ENCODE measurements at places on chromosomes 1 and 21.

- no peak for DNase-seq
Measured at GRCh38 chr1:79588719-79589118, 582.2 kb upstream of the ADGRL4 start.

DNA sequence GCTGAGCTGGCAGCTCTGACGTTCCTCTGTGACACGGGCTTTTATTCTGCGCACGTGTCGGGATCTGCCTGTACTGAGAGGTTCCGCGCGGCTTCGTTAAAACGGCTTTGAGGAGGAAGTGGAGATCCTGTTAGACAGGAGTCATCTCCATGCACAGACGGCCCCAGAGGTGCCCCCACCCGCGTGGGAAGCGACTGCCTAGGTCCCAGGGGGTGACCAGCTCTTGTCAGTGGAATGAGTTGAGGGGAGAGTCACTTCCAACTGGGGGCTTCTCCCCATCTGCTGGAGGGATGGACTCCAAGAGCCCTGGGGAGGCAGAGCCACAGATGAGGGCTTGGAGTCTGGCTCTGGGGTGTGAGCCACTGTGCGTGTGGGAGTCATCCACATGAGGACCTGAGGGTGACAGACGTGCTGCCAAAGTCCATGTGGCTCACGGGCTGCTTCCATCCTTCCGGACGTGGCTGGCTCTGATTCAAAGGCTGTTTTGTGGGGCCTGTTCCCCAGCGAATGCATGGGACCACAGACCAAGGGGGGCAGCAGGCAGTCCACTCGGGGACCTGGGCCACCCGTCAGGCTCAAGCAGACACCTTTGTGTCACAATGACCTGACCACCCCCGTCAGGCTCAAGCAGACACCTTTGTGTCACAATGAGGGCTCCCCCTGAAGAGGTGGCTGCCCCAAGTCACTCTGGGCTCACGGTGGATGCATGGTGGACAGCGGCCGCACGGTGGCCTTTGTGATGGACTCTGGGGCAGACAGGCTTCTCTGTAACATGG, 26.8 kb downstream of the PTTG1IP start:
- DNase-seq = no peak

GRCh38 chr1:47678464-47678980, 240.7 kb downstream of the FOXD2 start:
- DNase-seq = no peak

GRCh38 chr1:191575180-191575579, 583.1 kb upstream of the RGS18 start:
- no peak for DNase-seq

- DNase-seq = peak; percentile 59
Measured at GRCh38 chr1:246142320-246142893, 364.7 kb downstream of the SMYD3 start.

DNA sequence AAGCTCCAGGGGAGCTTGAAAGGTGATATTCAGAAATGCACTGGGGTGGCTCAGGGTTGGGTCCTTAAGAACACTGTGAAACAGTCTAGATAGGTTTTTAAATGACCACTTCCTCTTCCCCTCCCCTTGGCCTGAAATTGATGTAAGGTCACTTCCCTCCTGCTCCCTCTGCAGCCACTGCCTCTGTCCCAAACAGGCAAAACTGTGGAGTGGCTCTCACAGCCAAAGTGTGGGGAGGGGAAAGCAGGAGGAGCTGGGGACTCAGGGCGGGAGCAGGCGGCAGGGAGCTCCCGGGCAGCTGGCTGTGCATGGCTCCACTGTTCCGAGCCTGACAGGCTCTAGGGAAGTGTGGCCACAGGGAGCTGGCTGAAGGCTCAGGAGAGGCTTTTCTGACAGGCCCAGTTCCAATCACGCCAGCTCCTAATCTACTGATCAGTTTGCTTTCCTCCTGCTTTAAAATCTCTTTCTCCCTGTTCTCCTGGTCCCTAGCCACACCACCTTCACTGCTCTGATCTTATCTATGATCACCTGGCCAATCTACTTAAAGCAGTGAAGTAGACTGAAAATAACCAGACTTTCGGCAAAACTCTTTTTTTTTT, 5.1 kb upstream of the CSRP1 start:
- DNase-seq = no peak

GRCh38 chr21:42560517-42561179, 47.0 kb downstream of the SLC37A1 start:
- no peak for DNase-seq

GRCh38 chr21:45256912-45257672, 30.6 kb downstream of the POFUT2 start:
- DNase-seq = no peak

DNA sequence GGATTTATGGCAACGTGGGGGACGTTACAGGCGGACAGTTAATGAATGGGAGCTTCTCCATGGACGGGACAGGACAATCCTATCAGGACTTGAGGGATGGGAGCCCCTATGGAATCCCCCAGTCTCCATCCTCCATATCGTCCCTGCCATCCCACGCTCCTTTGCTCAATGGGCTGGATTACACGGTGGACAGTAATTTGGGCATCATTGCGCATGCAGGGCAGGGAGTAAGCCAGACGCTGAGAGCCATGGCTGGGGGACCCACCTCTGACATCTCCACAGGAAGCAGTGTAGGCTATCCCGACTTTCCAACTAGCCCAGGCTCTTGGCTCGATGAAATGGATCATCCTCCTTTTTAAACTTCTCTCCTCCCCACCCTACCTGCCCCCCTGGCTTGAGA, 44.2 kb downstream of the LHX4 start:
- DNase-seq = no peak

- no peak for DNase-seq
Measured at GRCh38 chr1:110857964-110858948, 14.7 kb upstream of the CD53 start.

DNA sequence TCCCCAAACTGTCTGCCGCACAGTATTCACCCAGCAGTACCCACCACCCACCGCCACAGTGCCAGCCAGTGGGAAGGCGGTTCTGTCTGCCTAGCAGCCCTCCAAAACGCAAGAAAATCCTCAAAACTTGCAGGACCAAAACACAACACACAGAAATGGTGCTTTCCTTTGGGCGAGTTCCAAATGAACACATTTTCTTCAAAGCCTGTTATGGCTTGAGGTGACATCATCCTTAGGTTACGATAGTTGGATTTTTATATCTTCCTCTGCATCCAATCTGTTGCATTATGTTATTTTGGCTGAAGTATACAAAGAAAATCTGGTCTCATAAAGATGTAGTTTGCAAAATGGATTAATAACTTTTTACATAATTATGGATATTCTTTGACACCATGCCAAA, 8.4 kb upstream of the SPRR3 start:
- DNase-seq = no peak

- no peak for DNase-seq
Measured at GRCh38 chr1:18429654-18430053, 51.1 kb upstream of the KLHDC7A start.

GRCh38 chr1:212607206-212607912, 1.2 kb upstream of the ATF3 start:
- DNase-seq = no peak

- no peak for DNase-seq
Measured at GRCh38 chr1:232416026-232416568, 213.8 kb downstream of the SIPA1L2 start.

GRCh38 chr21:43358940-43359822, 67.8 kb downstream of the SIK1 start:
- DNase-seq = no peak

GRCh38 chr1:161502181-161502580, 3.1 kb upstream of the FCGR2A start:
- DNase-seq = no peak

DNA sequence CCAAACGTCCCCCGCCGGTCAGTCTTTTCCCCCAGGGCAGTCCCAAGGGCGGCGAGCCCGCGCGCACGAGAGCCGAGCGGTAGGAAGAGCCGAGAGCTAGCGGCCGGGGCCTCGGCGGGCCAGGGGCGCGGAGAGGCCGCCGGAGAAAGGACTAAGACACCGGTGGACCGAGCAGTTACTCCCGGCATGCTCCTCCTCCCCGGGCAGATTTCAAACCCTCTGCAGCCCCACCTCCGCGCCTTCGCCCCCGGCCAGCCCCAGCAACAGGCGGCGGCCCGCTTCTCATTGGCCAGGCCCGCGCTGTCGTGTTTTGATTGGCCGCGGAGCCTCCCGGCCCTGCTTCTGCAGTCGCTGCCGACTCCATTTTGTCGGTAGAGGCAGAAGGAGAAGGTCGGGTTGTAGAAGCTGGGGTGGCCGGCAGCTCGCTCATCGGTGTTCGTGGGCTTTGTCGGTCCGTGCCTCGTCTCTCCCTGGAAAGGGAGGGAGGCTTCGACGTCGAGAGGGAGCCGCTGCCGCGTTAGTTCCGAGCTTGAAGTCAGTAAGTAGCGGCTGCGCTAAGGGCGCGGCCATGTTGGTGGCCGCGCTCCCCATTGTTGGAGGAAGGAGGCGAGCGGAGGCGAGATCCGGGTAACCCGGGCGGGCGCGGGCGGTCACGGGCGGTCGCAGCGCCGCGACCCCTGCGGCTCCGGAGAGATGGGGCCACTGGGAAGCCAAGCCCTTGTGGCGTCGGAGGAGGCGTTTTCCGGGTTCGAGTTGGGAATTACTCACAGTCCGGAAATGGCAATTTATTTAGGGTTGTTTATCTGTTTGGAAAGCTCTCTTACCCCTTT, at the start of gene PNRC2:
TSS of gene PNRC2 (plus strand) at position 368 of the 830 bp plus-strand sequence. CDS start 1,630 bp downstream, outside the sequence.
- DNase-seq = peak; percentile 95

DNA sequence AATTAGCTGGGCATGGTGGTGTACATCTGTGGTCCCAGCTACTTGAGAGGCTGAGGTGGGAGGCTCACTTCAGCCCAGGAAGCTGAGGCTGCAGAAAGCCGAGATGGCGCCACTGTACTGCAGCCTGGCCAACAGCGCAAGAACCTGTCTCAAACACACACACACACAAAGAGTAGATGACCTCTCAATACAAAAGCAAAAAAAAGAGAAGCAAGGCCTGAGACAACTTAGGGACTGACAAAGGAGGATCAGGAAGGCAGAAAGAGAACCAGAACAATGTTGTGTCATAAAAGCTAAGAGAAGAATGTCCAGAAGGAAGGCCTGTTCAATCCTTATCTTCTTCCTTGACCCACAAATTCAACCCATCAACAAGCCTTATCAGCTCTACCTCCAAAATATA, 18.5 kb downstream of the WASF2 start:
- no peak for DNase-seq

- DNase-seq = no peak
Measured at GRCh38 chr1:193221651-193222050, 35.2 kb upstream of the B3GALT2 start.

- DNase-seq = no peak
Measured at GRCh38 chr21:42567214-42567555, 53.5 kb downstream of the SLC37A1 start.

- DNase-seq = no peak
Measured at GRCh38 chr1:155223047-155223446, 14.6 kb downstream of the MTX1 start.

GRCh38 chr1:45863218-45863617, 59.8 kb downstream of the MAST2 start:
- DNase-seq = no peak

DNA sequence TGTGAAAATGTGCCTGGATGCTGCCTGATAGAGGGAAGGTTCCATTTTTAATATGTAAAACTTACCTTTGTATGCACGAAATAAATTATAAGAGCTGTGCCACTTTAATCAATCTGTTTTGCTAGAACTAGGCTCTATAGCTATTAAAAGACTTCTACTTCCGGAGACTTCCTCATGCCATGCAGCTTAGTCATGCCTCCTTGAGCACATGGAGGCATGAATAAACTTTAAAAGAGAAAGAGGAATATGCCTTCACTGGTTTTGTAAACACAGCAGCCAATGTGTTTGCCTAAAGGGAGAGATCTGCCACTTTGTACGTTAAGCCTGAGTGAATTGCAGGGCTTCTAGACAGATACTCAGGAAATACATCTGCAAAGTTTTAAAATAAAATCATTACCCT, 604.6 kb downstream of the LRRIQ3 start:
- DNase-seq = no peak

Measured in HTR-8/SVneo (cell line).